ENCODE measurements at places on chromosomes 6 and 20.

- DNase-seq: no peak
These were observed 193.6 kb downstream of the NKAIN2 start for GRCh38 chr6:123997223-123997622.

GRCh38 chr6:121135425-121135824 is 198.9 kb downstream of the TBC1D32 start:
- DNase-seq: no peak

DNA sequence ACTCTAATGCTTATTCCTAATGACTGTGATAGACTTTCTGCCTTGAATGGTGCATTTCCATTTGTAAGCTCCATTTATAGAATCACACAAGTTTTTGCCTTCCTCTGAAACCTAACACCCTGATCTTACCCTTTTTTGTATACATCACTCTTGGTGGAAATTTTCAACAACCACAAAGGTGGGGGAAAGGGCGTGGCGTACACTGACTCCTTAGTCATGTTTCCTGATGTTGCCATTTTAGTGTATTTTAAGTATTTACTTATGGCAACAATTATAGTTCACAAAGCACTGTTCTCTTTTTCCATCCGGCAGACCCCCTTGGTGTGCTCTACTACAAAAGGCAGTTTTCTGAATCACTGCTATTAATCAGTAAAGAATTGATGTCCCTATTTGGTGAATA is 92.0 kb downstream of the ATXN1 start:
- DNase-seq: peak; percentile 50

DNA sequence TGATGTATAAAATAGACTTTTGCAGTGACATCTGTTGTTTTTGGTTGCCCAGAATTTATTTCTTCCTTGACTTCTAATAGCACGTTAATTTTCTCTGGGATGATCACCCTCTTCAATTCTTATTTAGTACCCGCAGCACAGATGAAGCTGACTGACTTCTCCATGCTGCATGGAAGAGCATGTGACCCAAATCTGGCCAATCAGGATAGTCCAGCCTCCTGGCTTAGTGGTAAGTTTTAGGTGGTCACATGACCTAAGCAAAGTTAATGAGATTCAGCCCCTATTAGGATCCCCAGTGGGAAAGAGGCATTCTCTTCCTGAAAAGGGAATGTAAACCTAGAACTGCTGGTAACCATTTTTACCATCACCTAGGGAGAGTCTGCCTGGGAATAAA is 13.8 kb upstream of the SIRT5 start:
- no peak for DNase-seq

GRCh38 chr6:35302604-35303241 is 5.1 kb downstream of the DEF6 start:
- DNase-seq: peak; percentile 75

DNA sequence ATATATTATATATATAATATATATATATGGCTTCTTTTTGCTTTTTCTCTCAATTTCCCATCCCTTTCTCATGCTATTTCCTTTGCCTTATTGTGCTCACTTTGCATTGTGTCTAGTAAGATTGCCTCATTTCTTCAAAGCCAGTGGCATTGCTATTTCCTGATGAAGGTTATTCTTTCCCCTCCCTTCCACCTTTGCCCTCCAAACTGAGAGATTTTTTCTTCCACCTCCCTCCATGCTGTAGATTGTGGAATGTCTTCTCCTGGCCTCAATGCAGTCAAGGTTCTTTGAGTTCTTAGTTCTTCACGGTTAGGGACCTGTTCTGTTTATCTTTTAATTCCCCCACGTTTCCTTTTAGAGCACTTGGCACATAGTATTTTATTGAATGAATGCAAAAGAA is 17.2 kb downstream of the SH3BGRL2 start:
- no peak for DNase-seq
